ENCODE measurements at places on chromosomes 6 and 20.

GRCh38 chr6:4295058-4295782 lies 159.8 kb upstream of the ECI2 start:
- no peak for DNase-seq

DNA sequence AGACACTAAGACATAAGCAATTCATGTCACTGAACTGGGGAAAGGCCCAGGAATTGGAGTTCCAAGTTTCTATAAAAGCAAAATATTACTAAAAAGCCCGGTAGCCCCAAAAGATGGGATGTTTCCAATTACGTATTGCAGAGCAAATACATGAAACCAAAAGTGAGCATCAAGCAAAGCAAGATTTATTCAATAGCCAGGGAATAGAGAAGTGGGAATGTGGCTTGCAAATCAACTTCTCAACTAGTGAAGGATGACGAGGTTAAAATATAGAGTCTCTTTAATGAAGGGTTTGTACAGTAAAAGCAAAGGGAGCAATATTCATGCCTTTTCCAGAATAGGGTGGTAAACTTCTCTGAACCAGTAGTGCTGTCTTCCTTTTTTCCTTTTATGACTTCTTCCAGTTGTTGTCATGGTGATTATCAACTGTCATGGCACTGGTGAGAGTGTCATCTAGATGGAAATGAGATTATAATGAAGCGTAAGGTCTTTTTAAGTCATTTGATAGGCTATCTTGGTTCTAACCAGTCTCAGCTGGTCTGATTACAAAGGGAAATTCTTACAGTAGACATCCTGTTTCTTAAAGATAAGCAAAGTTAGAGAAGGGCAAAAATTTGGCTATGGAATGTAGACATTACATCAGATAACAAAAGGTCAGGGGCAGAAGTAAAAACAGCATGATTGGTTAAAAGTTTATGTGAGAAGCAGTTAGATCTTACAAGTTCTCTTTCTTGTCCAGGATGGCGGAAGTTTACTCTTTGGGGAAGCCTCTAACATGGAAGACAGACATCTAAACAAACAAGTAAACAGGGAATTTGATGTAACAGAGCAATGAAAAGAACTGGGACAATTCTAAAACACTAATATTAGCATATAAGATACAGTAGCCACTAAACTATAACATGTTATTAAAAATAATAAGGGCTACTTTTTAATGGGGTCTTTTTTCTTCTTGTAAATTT lies 96.9 kb downstream of the TBX18 start:
- no peak for DNase-seq

DNA sequence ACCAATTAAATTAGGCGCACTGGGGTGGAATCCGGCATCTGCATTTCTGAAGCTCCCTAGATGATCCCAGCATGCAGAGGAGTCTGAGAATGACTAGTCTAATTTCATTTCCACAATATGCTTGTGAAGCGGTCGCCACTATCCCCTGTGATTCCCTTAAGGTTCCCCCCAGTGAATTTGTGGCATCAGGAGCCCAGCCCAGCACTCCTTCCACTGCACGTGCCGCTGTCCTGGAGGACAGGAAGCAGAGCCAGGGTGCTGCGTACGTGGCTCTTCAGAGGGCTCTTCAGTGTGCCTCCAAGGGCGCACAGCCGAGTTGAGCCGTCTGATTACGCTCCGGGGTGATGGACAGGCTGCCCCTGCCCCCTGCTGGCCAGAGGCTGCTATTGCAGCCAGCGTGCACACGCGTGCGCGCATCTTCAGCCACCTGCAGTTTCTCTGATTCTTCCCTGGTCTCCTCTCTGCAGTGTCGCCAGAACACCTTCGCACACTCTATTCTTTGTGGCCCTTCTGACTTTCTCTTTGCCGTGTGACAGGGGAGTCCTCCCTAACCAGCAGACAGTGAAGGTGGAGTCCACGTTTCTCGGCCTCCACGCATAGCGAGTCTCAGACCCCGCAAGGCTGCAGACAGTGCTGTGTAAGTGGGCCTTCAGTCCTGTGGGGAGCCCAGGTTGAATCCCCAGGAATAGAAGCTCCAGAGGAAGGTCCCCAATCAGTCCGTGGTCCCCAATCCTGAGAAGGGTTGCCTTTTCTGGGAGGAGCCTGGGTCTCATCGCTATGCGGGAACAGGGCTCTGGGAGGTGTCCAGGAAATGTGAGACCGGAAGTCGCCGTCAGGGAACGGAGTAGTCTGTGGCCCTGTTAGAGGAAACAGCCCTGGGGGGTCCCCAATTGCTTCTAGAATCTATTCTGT lies 16.5 kb upstream of the NCR2 start:
- peak; percentile 84 for DNase-seq

GRCh38 chr6:97133067-97133466 lies 149.9 kb downstream of the MMS22L start:
- DNase-seq: no peak

DNA sequence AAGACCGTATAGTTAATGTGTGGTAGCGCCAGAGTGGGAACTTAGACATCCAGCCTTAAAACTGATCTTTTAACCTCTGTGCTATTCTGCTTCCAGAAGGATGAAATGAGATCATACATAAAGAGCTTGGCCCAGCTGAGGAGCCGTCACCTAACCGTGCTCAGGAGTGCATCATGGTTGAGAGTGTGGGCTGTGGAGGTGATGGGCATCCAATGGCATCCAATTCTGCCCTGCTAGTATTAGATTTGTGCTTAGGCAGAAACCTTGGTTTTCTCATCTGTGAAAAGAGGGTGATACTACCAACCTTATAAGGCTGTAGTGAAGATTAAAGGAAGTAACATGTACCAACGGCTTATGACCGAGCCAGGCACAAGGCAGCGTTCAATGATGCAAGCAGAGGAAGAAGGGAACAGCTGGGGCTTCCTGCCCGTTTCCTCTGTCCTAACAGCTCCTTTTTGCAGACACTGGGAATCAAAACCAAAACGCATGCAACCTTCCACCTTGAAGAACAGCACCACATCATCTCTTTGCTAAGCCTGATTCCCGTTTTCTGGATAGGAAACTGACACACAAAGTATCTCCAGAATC lies 1.3 kb downstream of the SLC22A16 start:
- DNase-seq: peak; percentile 50

DNA sequence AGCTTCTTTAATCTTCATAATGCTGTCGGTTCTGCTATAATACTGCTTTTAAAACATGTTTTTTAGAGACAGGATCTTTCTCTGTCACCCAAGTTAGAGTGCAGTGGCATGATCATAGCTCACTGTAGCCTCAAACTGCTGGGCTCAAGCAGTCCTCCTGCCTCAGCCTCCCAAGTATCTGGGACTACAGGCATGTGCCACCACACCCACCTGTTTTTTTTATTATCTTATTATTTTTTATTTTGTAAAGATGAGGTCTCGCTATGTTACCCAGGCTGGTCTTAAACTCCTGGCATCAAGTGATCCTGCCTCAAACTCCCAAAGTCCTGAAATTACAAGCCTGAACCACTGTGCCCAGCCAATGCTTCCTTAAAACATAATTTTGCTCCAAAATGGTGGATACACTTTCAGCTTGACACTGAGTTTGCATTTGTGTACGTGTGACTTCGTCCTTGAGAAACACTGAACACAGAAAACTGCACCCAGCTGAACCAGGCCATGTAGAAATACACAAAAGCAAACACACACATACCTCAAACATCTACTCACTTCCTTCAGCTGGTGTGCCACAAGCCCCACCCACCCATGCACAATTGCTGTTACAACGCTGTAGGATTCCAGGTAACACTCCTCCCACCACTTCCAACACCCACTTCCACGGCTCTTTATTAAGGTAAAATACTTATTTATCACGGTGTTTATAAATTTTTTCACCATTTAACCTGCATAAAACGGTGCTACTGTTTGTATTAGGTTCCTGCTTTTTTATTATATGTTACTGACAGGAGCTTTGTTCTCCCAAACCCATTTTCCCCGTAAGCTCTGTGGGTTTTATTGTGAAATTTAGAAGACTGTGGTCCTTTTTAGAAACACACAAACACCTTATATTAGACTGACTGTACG lies 109.1 kb downstream of the TSHZ2 start:
- DNase-seq: no peak

DNA sequence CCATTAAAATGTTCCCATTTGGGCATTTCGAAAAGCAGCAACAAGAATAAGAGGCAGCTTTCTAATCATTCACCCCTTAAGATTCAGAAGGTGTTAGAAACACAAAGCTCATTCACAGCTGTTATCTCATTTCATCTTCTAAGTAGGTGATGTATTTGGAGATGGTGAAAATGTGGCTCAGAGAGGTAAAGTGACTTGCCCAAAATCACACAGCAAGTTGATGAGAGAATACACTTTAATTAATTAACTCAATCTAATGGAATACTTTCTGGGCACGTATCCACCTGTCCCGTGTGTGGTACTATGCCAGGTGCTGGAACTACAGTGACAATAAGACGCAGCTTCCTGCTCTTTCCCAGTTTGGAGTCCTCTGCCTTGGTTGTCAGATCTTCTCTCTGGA lies 147.4 kb upstream of the LRFN2 start:
- no peak for DNase-seq

DNA sequence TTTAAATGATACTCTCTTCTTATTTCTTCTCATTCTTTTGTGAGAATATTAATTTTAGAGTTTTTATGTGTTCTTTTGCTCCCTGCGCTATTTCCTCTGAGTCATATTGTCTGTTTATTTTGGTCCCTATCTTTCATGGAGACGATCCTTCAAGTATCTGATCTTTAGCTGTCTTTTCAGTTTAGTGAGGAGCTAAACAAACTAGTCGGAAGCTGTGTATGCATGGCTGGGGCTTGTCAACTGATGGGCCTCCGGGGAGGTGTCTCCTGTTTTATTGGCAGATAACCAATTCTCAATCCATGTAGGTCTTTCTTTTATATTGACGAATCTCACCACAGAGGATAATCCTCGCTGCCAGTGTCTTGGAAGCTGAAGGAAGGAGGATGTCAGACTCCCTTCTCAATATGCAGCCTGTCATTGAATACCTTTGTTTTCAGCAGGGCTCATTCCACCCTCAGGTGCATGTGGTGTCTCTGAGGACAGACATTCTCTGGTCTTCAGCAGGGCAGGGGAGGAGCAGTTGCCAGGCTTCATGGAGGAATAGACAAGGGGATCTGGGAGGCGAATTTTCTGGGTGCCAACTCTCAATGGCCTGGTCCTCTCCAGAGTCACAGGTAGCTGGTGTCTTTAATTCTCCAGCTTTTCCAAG lies 64.9 kb downstream of the RNF182 start:
- no peak for DNase-seq

GRCh38 chr6:118722829-118723813 lies 71.7 kb upstream of the CEP85L start:
- no peak for DNase-seq

- no peak for DNase-seq
These were observed 211.8 kb upstream of the CITED2 start for GRCh38 chr6:139586273-139586672.

DNA sequence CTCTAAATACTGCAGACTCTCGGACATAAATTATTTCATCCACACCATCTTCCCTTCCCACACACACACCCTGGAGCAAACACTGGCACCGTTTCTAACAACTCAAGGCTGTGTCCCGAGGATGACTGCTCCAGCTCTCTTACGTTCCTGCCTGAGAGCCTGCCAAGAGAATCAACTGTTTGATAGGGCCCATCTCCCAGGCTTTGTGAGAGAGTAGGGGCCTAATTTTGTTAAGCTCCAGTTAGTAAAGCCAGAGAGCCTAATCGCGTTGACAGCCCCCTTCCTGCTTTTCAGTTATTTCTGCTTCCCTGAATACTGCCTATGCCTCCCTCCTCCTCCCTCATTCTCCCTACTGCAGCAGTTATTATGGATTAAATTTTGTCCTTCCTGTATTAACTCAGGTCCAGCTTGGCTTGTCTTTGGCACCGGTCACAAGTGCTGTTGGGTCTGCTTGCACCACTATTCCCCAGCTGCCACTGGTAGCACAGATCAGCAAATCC lies 118.1 kb upstream of the TMEM181 start:
- DNase-seq: no peak

DNA sequence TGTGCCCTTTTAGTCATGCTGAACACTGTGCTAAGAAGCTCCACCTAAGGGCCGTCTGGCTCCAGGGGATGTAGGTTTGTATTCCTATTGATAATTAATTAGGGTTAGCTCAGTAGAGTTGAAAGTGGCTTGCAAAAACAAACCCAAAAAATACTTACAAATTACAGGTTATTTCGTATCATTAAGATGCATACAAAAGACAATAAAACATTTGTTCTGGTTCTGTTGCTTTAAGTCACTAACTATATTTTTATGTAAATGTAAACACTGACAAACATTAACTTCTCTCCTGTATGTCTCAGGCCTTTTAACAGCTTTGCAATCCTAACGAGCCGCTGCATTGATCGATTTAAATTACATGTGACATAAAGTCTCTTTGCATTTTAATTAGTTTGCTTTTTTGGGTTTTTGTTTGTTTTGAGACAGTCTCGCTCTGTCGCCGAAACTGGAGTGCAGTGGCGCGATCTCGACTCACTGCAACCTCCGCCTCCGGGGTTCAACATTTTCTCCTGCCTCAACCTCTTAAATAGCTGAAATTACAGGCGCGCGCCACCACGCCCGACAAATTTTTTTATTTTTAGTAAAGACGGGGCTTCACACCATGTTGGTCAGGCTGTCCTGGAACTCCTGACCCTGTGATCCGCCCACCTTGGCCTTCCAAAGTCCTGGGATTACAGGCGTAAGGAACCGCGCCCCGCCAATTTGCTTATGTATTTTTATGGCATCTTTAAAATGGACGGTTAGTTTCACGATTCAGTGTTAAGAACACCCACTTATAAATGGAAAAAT lies 110.9 kb downstream of the HFE start:
- no peak for DNase-seq

GRCh38 chr20:38260025-38260377 lies 534 bp downstream of the KIAA1755 start:
- DNase-seq: no peak

- no peak for DNase-seq
These were observed 4.5 kb downstream of the FOXO3 start for GRCh38 chr6:108565091-108565766.

GRCh38 chr20:52590100-52590499 lies 382.1 kb upstream of the TSHZ2 start:
- no peak for DNase-seq

GRCh38 chr6:105388392-105388791 lies 14.5 kb downstream of the PREP start:
- no peak for DNase-seq

- DNase-seq: no peak
These were observed 24.9 kb upstream of the IRF4 start for GRCh38 chr6:366389-367297.

DNA sequence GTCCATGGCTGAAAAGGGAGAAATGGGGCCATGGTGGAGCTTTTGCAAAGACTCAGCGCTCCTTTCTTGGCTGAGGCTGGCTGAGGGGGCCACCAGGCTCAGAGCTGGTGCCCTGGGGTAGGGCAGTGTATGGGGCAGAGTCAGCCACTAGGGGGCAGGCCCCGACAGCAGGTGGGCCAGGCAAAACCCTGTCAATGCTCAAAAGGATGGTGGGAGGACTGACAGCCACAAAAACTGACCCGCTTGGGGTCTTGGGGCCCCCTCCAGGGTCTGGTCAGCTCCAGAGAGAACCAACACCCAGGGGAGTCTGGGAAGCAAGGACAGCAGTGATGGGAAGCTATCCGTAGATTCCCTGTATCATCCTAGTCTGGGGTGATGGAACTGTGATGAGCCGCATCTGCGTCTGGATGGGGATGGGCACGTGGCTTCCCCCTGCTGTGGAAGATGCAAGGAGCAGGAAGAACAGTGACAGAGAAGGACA lies 306.9 kb downstream of the DHX35 start:
- peak; percentile 68 for DNase-seq

- peak; percentile 37 for DNase-seq
These were observed 100.1 kb upstream of the RGS17 start for GRCh38 chr6:153231048-153231646.

- DNase-seq: no peak
These were observed 103.7 kb upstream of the TMEM170B start for GRCh38 chr6:11433860-11434259.

All from liver (tissue), 10 donors.